ENCODE measurements at places on chromosomes 4 and X.

- DNase-seq, result no peak
Measured at GRCh38 chr4:105831189-105831588, 64.1 kb upstream of the NPNT start.

DNA sequence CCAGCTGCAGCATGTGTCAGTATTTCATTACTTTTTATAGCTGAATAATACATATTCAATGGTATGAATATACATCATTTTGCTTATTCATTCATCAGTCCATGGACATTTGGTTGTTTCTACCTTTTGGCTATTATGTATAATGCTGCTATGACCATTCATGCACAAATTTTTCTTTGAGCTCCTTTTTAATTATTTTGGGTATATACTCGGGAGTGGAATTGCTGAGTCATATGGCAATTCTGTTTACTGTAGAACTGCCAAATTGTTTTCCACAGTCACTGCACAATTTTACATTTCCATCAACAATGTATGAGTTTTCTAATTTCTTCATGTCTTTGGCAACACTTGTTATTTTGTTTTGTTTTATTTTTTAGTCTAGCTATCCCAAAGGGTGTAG is 405.9 kb upstream of the PITX2 start:
- DNase-seq, result peak; percentile 8

DNA sequence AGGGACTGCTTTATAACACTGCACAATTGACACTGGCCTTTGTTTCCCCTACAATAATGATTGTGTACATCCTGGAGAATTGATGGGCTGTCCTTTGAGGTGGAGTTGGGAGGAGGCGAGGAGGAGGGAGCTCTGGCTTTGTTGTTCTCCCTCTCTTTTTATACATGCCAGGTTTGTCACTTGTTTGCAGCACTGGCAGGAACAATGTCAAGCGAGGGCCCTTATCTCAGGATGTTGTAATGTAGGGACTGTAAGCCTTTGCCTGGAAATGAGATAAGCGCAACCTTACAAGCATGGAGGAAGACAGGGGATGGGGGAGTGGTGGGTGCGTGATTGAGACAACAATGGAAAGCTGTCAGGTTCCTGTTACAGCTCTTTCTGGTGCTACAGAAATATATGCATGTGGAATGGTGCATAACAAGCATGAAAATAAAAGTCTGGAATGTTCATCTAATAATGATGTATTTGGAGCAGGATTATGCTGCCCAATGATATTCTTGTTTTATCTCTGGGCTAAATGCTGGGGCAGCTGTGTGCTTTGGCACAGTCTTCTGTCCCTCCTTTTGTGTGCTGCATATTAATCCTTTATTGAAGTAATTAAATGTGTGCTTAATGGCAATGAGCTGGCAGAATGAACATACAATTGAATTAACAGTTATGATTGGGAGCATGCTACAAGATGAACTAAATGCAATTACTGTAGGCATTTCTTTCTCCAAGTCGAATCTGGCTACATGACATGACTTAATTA is 294.4 kb downstream of the GPAT3 start:
- no peak for DNase-seq

- DNase-seq, result no peak
Measured at GRCh38 chrX:15866147-15866546, 11.5 kb upstream of the AP1S2 start.

- DNase-seq, result peak; percentile 57
Measured at GRCh38 chrX:20066968-20067708, 49.6 kb downstream of the MAP7D2 start.

DNA sequence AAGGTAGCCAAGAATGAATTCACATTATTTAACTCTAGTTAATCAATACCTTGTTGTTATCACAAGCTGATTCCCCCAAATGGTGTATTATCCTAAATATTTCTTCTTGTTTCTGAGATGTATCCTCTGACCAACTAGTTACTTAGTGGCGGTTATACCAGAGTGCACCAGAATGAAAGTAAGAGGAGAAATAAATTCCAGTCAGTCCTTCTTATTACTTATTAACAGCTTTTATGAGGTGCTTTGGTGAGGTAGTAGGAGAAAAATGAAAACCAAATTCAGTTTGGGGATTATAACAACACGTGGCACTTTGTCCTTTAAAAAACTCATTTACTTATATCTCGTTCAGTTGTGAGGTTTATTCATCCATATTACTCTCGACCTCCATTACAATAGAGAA is 101.9 kb downstream of the AMMECR1 start:
- no peak for DNase-seq

DNA sequence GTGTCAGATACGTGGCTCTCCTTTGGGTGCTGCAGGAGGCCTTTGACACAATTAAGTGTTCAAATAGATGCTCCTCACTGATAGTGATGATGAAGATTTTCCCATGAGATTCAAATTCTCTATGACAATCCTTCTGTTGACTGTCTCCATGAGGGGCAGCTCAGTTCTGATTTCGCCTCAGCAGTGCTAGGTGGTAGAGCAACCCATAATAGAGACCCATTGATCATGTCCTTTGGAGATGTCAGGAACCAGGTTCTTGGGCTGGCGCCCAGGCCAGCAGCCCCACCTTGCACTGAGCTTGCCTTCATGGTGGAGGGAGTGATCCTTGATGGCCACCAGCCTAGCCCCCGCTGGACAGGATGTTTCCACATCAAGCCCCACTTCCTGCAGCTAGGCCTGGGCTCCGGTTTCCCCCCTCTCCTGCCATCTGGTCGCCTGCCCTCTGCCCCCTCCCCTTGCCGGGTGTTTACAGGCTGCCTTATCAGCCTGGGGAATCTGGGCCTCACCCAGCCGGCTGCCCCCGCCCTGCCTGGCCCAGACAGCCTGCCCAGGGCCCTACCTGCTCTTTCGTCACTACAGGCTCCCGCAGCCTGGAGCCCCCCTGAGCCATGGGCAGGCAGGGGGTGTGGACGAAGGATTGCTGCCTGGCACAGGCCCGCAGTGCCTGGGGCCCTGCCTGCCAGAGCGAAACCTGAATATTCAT is 12.6 kb downstream of the ELF4 start:
- DNase-seq, result no peak

DNA sequence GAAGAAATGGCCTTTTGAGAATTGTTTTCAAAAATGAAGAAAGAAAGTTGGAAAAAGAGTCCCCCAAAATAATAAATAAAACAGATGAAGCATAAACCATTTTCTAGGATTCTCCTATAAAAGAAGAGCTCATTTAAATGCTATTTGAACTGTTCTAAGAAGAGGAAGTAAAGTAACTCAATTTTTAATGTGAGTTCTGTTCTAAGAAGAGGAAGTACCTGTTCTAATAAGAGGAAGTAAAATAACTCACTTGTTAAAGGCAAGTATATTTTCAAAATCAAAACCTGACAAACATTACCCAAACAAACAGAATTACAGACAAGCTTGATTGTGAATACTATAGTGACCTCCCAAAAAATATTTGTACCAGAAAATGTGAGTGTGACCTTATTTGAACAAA is 1326.3 kb downstream of the C4orf33 start:
- no peak for DNase-seq

DNA sequence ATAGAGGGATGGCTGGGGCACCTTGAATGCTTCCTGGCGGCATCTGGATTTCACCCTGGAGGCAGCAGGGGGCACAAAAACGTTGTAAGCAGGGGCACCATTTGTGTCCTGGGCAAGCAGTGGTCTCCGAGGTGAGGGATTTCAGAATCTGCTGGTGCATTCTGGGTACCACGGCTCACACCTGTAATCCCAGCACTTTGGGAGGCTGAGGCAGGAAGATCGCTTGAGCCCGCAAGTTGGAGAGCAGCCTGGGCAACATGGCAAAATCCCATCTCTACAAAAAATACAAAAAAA is 16.8 kb upstream of the TBC1D14 start:
- no peak for DNase-seq

GRCh38 chrX:87578978-87579377 is 61.4 kb downstream of the KLHL4 start:
- no peak for DNase-seq

DNA sequence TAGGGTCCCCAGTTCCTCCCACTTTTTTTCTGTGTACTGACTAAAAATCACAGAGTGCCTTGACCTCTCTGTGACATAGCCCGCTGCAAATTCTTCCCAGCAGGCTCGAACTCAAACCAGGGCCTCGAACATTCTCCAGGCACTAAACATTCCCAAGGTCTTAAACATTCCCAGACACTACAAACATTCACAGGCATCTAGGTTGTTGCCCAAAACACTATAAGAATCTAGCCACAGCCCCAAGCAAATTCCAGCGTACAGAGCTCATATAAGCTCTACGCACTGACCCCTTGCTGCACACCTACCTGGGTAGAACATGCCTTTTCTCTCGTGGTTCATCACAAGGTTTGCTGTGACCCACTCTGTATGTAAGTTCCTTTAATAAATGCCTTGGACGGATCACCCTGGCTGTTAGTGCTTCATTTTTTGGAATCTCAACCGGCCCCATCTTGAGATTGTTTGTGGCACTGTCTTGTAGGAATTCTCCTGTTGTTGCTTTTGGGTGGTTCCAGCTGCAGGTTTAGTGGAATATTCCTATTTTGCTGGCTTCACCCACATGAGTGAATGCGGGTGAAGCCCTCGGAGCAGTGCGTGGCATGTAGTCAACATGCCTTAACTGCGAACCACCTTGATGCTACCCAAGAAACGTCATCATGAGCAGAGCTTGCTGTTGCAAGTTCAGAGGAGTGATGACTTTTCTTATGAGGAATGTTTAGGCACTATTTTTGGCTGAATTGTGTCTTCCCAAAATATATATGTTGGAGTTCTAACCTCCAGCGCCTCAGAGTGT is 230.0 kb downstream of the HS3ST1 start:
- no peak for DNase-seq

DNA sequence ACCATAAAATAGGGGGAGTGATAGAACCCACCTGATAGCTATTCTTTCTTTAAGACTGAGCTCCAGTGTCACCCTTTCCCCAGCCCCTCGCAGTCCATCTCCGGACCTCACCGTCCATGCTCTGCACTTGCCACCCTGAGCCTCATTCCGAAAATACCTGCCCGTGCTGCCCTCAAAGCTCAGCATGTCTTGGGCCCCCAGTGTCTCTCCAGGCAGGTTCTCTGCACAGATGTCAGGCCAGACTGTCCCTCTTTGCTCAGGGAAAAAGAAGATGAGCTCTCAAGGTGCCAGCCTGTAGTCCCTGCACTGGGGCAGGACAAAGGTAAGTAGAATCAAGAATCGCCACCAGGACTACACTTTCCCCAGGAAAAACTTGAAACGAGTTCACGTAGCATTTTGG is 9.8 kb upstream of the WFS1 start:
- DNase-seq, result no peak

DNA sequence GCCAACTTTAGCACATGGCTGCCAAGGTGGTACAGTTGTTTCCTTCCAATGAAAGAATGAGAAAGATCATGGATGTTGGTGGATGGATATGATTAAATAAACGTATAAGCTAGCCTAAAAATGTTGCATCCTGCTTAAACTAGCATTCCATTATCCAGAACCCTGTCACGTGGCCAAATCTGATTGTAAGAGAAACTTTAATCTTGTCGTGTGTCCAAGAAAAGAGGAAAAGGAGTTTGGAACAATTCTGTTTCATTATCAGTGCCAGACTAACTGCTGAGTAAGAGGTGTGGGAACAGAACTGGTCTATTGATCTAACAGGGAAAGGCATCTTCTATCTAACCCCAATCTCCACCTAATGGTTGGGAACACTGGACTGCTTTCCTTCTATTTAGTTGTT is 325.2 kb upstream of the BMP3 start:
- DNase-seq, result no peak

DNA sequence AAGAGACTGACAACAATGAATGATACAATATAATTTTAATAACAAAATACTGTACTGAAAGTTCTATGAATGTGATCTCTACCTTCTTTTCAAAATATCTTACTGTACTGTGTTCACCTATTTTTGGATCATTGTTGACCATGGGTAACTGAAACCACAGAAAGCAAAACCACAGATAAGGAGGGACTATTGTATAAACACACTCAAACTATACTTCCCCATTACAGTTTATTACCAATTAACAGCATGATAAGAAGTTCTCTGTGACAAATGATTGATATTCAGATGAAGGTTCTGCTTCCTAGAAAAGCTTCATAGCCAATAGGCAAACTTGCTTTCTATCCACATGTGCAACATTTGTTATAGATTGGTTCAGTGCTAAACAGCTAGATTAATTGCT is 50.1 kb downstream of the GABRG1 start:
- DNase-seq, result no peak

- DNase-seq, result no peak
Measured at GRCh38 chrX:19986531-19986930, 4.3 kb downstream of the BCLAF3 start.

DNA sequence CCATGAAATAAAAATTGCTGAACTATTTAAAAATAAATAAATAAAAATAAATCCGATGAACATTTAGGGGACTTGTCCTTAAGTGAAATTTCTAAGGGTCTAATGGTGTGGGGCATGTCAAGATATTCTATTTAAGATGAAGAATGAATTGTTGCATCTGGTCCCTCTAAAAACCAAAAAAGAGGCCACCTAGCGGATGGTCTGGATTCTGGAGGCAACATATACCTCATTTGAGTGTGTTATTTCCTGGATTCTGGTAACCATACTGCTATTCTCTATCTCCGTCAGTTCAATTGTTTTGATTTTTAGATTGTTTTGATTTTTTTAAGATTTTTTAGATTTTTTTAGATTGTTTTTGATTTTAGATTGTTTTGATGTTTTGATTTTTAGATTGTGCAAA is 28.3 kb downstream of the AGTR2 start:
- DNase-seq, result no peak

DNA sequence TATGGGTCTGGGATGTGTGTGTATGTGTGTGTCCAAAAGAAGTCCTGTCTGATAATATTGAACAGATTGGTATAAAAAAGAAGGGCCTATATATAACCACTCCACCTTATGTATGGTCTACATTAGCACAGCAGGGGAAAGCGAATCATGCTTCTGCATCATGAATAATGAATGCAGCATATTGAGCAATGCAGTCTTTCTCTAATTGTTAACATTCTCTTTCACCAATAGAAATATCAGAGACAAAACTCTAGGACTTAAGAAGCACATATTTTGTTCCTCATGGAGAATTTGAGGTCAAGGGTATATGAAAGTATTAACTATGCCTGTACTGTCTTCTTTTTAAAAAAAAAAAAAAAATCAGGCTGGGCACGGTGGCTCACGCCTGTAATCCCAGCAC is 264.3 kb upstream of the NOCT start:
- peak; percentile 68 for DNase-seq

DNA sequence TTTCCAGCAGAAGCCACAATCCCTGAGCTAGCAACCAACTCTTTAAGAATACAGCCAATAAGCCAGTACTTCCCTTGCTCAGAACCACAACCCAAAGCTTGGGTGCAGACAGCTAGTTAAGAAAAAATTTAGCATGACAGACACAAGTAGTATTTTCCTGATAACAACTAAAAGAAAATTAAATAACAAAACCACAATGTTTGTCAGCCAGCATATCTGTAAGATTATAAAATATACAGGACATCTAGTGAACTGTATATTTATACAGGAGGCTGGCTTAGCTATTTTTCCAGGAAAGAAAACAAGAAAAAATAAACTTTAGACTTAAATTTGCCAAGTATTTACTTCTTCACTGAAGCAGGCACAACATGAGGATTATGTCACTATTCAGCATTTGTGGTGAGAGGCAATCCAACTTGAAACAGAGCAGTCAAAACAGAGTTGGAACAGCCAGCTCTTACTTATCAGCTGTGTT is 6.6 kb downstream of the PF4V1 start:
- peak; percentile 51 for DNase-seq

GRCh38 chrX:136195247-136195646 is 47.9 kb downstream of the FHL1 start:
- no peak for DNase-seq

- DNase-seq, result no peak
Measured at GRCh38 chr4:84498203-84498934, 723 bp downstream of the NKX6-1 start.
